HFFc6 (cell line): ENCODE measurements at places on chromosomes 5 and 9. TPM values are rescaled to one million over a fixed set of nuclear protein-coding genes. Genes with fewer than 3 reads are reported as not detected.

DIPK1B gene
- not detected in 3 replicates for total RNA-seq

SPINK6 gene
- not detected in 3 replicates for total RNA-seq

KCTD16 gene
- 1.9 to 3.6 TPM (median 2.1 TPM) in 3 replicates for total RNA-seq

FGF10 gene
- not detected in 3 replicates for total RNA-seq

IFNA2 gene
- not detected in 2 replicates for total RNA-seq

LRRC14B gene
- not detected in 3 replicates for total RNA-seq

IFNA21 gene
- total RNA-seq = not detected in 3 replicates

SPINK5 gene
- total RNA-seq = not detected in 3 replicates

IFNA4 gene
- total RNA-seq = not detected in 3 replicates

RNF183 gene
- not detected in 3 replicates for total RNA-seq

GRCh38 chr5:96605144-96605837 is 56.9 kb upstream of the CAST start:
- DNase-seq = no peak

DNA sequence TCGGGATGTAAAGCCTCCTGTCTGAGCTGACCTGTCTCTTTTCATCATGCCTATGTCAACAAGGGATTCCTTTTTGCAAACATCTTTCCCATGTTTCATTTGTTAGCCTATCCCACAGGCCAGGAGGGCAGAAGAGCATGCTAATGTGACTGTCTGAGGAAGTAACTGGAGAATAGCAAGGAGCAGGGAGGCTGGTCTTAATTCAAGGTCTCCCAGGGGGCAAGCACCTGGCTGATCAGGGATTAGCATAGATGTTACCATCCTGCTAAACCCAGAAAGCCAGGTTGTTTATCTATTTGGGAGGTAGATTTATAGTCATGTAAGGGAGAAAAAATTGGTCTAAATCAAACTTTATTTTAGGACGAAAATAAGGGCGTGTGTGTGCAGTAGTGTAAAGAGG is 36.7 kb upstream of the MAP1B start:
- no peak for DNase-seq

- DNase-seq = peak; percentile 52
Measured at GRCh38 chr9:105475302-105475701, 27.5 kb downstream of the FSD1L start.

DNA sequence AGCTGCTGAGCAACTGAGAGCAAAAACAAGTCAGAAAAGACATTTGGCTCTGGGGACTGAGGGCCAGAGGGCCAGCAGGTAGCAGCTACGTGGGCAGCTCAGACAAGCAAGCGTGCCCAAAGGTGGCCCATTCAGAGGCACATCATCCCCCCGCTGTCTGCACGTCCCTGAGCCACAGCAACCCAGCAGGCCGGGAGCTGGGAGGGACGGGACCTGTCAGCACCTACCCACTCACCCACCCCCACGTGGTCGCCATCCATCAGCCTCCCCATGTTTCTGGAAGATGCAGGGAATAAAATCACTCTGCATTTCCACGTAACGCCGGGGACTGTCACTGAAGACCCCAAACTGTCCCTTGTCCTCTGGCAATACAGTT is 167.8 kb downstream of the COL23A1 start:
- no peak for DNase-seq

DNA sequence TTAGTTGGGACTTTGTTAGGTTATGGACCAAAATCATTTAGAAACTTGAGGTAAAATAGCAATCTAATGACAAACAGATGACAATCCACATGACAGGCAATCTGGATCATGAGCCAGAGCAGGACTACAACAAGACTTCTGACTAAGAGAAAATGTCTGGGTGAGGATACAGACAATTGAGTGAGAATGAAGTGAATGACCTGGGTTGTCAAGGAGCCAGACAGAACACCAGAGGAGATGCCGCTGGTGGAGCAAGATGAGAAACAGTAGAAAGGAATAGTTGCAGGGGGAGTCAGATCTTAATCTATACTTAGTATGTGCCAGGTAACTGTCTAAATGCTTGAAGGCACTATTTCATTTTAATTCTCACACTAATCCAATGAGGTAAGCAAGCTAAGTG is 277.8 kb downstream of the PRELID2 start:
- DNase-seq = no peak

- DNase-seq = peak; percentile 12
Measured at GRCh38 chr5:33032271-33033070, 321.4 kb downstream of the NPR3 start.

- DNase-seq = no peak
Measured at GRCh38 chr5:172141949-172142319, 46.1 kb downstream of the STK10 start.

DNA sequence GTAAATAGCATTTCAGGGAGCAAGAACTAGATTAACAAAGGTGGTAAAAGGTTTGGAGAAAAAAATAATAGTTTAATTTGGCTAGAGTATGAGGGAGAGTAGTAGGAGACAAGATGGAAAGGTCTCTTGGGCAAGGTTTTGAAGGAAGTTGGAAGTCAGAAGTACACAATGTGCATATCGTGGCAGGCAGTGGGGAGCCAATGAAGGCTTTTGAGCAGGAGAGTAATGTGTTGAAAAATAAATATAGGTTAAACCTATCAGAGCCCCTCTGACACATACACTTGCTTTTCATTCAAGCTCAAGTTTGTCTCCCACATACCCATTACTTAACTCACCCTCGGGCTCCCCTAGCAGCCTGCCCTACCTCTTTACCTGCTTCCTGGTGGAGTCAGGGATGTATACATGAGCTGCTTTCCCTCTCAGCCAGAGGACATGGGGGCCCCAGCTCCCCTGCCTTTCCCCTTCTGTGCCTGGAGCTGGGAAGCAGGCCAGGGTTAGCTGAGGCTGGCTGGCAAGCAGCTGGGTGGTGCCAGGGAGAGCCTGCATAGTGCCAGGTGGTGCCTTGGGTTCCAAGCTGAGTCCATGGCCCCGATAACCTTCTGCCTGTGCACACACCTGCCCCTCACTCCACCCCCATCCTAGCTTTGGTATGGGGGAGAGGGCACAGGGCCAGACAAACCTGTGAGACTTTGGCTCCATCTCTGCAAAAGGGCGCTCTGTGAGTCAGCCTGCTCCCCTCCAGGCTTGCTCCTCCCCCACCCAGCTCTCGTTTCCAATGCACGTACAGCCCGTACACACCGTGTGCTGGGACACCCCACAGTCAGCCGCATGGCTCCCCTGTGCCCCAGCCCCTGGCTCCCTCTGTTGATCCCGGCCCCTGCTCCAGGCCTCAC is at the start of gene CA9:
CA9 (plus strand) TSS at position 797 of the 893 bp plus-strand sequence; CDS start at position 829, 32 bp downstream.
- no peak for DNase-seq

DNA sequence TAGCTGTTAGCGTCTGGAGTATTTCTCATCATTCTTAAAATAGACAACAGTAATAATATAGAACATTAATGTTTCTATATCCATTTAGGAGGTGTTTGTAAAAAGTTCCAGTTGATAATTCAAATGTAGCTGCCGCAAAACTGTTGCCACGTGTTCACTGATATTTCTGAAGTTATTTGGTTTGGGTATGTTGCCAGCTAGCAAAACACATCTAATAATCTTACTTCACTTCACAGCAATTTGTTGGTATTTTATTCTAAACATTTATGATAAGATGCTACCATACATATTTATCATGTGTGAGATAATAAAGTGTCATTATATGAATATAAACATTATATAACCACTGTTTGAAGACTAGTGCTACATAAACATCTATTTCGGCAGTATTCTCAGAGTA is 101.6 kb downstream of the CDH12 start:
- DNase-seq = no peak

- DNase-seq = peak; percentile 90
Measured at GRCh38 chr9:5493679-5494511, 16.4 kb upstream of the PDCD1LG2 start.

GRCh38 chr5:81297531-81297930 is 3.9 kb upstream of the ZCCHC9 start:
- no peak for DNase-seq

GRCh38 chr5:181255836-181256578 is 4.9 kb downstream of the TRIM52 start:
- no peak for DNase-seq
